Upper lobe of left lung (tissue), 6 donors: ENCODE measurements at places on chromosomes 13 and 19. TPM values are rescaled to one million over a fixed set of nuclear protein-coding genes. Genes with fewer than 3 reads are reported as not detected.

DNA sequence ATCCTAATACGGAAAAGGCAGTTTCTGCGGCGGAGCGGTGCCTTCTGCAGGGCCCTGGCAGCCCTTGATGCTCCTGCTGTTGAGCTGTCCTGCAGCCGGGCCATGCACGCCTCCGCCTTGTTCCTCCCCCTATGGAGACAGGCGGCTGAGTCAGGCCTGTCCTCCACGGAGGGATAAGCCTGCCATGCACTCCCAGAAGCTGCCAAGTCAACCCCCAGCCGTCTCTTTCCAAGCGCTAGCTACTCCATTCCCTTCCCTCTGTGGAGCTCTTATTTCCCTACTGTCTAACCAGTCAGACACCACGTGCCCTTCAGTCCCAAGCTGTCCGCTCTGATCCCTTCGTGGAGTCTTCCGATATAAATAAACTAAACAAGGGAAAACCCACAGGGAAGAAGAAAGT lies 197.0 kb downstream of the COL4A1 start:
- H3K4me3 ChIP-seq: no peak overlapping the region
- peaks cover 5% of the 10 kb centered on the region for H3K4me1 ChIP-seq
- H3K27me3 ChIP-seq: no peaks in the 10 kb centered on the region
- no peak overlapping the region for H3K27ac ChIP-seq
- peak; percentile 74 for DNase-seq

- H3K27ac ChIP-seq: peak overlapping the region; percentile 97
- H3K4me1 ChIP-seq: peaks cover 72% of the 10 kb centered on the region
- H3K36me3 ChIP-seq: peaks cover 38% of the 10 kb centered on the region
- peak overlapping the region; percentile 96 for H3K4me3 ChIP-seq
- no peaks in the 10 kb centered on the region for H3K27me3 ChIP-seq
Observed at GRCh38 chr19:1104311-1105007, 665 bp downstream of the GPX4 start.

- no peaks in the 10 kb centered on the region for H3K36me3 ChIP-seq
- no peaks in the 10 kb centered on the region for H3K4me1 ChIP-seq
Observed at GRCh38 chr13:60091573-60091972, 72.2 kb downstream of the DIAPH3 start.

DNA sequence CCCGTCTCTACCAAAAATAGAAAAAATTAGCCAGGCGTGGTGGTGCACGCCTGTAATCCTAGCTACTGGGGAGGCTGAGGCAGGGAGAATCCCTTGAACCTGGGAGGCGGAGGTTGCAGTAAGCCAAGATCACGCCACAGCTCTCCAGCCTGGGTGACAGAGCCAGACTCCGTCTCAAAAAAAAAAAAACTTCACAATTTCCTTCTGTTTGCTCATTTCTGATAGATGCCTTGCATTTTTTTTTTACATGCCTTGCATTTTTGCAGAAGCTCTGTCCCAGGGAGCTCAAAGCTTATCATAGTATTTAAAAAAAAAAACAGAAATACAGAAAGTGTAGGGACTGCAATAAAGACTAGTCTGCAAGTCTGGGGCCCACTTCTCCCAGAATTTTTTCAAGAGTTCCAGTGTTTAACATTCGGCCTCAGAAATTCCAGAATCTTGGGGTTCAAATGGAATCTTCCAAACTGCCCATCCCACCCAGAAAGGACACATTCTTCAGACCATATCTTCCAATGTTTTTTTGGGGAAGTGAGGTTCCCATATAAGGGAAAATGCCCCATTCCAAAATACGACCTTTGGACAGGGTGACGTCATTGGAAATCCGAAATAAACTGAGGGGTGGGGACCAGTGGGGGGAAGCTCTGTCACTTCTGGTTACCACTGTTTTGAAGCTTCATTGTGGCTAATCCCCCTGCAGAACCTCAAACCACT lies 17.2 kb upstream of the RAB8A start:
- H3K36me3 ChIP-seq: peaks cover 100% of the 10 kb centered on the region
- no peak overlapping the region for H3K4me3 ChIP-seq
- no peak for DNase-seq
- no peaks in the 10 kb centered on the region for H3K27me3 ChIP-seq

GRCh38 chr13:51902776-51903175 lies 41.0 kb downstream of the CCDC70 start:
- no peaks in the 10 kb centered on the region for H3K36me3 ChIP-seq
- no peaks in the 10 kb centered on the region for H3K4me1 ChIP-seq
- no peaks in the 10 kb centered on the region for H3K27me3 ChIP-seq
- H3K27ac ChIP-seq: no peak overlapping the region

- peak; percentile 61 for DNase-seq
- peaks cover 32% of the 10 kb centered on the region for H3K4me1 ChIP-seq
- peak overlapping the region; percentile 92 for H3K27ac ChIP-seq
- H3K36me3 ChIP-seq: no peaks in the 10 kb centered on the region
- no peaks in the 10 kb centered on the region for H3K27me3 ChIP-seq
- peak overlapping the region; percentile 80 for H3K4me3 ChIP-seq
Observed at GRCh38 chr19:27794494-27795042, 1418.4 kb downstream of the UQCRFS1 start.

GRCh38 chr19:29946645-29947044 lies 4.6 kb downstream of the URI1 start:
- DNase-seq: no peak
- no peak overlapping the region for H3K4me3 ChIP-seq
- no peak overlapping the region for H3K27ac ChIP-seq
- no peaks in the 10 kb centered on the region for H3K36me3 ChIP-seq

- H3K4me1 ChIP-seq: no peaks in the 10 kb centered on the region
- H3K4me3 ChIP-seq: no peak overlapping the region
- H3K36me3 ChIP-seq: no peaks in the 10 kb centered on the region
- no peak for DNase-seq
- H3K27ac ChIP-seq: no peak overlapping the region
- H3K27me3 ChIP-seq: no peaks in the 10 kb centered on the region
Observed at GRCh38 chr13:76775088-76775740, 111.0 kb downstream of the KCTD12 start.

GRCh38 chr19:48344892-48345291 lies 18.8 kb downstream of the TMEM143 start:
- no peak overlapping the region for H3K4me3 ChIP-seq
- no peak for DNase-seq
- no peaks in the 10 kb centered on the region for H3K27me3 ChIP-seq
- peaks cover 7% of the 10 kb centered on the region for H3K36me3 ChIP-seq
- H3K4me1 ChIP-seq: no peaks in the 10 kb centered on the region
- H3K27ac ChIP-seq: no peak overlapping the region

DNA sequence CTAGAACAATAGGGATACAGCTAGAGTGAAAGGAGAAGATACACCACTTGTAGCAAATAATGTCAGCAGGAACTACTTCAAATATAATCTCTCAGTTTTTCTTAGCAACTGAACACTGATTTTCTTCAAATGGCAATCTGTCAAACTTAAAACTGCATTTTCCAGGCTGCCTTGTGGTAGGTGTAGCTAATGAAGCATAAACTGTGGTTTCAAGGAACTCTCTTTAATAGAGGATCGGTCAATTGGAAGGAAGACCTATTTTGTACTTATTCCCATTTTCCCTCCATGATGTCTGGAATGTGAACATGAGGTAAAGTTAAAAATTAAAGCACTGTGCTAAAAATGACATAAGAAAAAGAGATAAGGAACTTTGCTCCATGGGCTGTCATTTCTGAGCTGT lies 1261.9 kb downstream of the PCDH17 start:
- no peaks in the 10 kb centered on the region for H3K27me3 ChIP-seq
- no peak overlapping the region for H3K4me3 ChIP-seq
- H3K27ac ChIP-seq: no peak overlapping the region
- H3K36me3 ChIP-seq: no peaks in the 10 kb centered on the region

DNA sequence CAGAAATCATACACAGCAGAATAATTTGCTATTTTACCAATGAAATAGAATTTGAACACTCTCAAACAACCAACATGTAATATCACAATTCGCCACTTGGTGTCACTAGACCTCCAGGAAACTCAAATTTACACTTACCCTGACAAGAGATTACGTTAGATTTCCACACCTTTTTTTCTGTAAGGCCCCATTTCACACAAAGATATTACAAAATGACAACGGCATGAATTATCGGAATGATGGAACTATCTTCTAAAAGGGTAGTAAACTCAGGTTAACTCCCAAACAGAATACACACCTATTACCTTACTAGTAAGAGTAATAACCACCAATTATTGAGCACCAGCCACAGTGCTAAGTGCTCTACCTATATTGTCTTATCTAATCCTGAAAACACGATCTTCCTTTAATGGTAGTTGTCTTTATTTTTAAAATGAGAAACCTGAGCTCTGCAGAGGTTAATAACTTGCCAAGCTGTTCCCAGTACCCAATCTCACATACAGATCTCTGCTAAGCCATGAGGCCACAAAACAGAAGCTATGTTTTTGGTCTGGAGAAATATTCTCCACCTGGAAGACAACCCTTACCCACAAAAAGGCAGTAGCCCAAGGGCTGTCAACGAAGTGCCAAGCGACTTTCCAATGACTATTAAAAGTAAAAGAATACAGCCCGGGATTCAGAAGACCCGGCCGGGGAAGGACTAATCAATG lies 152.4 kb downstream of the DCLK1 start:
- no peaks in the 10 kb centered on the region for H3K4me1 ChIP-seq
- no peak for DNase-seq
- no peak overlapping the region for H3K4me3 ChIP-seq
- peak overlapping the region; percentile 54 for H3K27ac ChIP-seq
- no peaks in the 10 kb centered on the region for H3K36me3 ChIP-seq

GRCh38 chr13:27001705-27002104 lies 169.9 kb downstream of the USP12 start:
- no peak for DNase-seq
- H3K4me3 ChIP-seq: no peak overlapping the region
- H3K27ac ChIP-seq: no peak overlapping the region
- H3K4me1 ChIP-seq: peaks cover 13% of the 10 kb centered on the region

The CCDC70 gene
- total RNA-seq: not detected

The CCNA1 gene
- 2.0 TPM for total RNA-seq
